ENCODE measurements at places on chromosomes 12 and 14. TPM values are rescaled to one million over a fixed set of nuclear protein-coding genes. Genes with fewer than 3 reads are reported as not detected.

GRCh38 chr14:30296931-30297405, 262.0 kb upstream of the G2E3 start:
- no peak for DNase-seq

The NPFF gene
- total RNA-seq: not detected

The CD27 gene
- 1.8 TPM for total RNA-seq

DNA sequence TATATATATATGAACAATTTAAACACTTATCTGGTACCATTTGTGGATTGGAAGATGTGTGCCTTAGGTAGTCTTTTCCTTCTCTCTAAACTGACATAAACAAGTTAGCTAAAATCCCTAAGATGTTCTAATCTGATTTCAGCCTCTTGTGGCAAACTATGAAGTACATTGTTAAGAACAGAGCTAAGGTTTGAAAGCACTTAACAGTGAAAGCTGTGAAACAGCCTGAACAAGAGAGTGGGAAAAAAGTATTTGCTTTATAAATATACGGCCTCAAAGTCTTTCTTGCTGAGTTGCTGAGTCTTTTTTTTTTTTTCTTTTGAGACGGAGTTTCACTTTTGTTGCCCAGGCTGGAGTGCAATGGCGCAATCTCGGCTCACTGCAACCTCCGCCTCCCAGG, 53.7 kb upstream of the PELI2 start:
- no peak for DNase-seq
